Spleen (tissue), 13 donors: ENCODE measurements at places on chromosomes 4 and X. TPM values are rescaled to one million over a fixed set of nuclear protein-coding genes. Genes with fewer than 3 reads are reported as not detected.
A peak's percentile ranks its signal among the peaks of the same experiment; 100 is the strongest.

DNA sequence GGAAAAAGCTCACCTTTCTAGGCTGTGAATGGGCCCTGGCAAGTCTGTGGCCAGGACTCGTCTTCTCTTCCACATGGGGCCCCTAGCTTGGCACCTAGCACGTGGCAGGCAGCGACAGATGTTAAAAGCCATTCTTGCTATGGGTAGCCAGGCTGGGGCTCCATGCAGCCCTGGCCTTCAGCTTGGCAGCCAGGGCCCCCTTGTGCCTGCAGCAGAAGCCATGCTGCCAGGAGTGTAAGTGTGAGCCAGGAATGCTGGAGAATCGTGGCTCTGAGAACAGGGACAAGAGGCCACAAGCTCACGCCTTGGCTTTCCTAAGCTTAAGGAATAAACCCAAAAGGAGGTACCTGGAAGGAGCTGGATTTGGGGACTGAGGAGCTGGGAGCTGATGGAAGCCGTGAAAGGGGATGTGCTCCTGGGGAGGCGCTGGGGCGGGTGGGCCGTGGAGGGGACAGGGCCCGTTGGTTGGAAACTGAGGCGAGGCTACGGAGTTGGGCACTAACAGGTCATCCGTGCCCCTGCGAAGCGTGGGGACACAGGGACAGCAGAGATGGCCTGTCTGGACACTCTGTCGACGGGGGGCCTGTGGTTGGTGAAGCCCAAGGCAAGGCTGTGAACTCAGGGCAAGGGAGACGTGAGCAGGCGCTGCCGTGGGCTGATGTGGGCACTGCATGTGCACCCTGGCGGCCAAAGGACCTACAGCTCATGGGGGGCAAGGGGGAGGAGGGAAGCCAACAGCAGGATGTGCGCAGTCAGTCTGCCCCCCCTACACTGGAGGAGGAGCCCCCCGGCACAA lies 895 bp upstream of the OPN1LW start:
- DNase-seq: peak; percentile 63

- DNase-seq: no peak
Measured at GRCh38 chr4:144955104-144955503, 142.9 kb downstream of the ANAPC10 start.

DNA sequence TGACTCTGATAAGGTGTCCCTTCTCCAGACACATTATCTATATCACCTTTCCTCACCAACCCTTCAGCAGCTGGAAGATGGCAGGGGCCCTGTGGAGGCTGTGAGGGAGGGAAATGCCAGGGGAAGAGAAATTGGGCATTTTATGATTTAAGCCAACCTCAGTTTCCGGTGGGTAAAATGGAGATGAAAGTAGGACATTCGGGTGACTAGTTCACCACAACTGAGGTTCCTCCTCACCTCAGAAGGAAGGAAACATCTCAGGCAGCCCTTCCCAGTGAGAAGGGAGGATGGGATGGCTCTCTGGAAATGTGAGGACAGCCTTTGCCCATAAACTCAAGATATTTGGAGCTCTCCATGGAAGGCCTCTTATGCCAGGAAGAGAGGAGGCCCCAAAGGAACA lies 251.5 kb downstream of the MID1IP1 start:
- no peak for DNase-seq

GRCh38 chr4:104425948-104426347 lies 68.7 kb downstream of the CXXC4 start:
- DNase-seq: no peak

GRCh38 chrX:35711281-35711680 lies 86.9 kb upstream of the MAGEB16 start:
- DNase-seq: no peak

- no peak for DNase-seq
Measured at GRCh38 chr4:88110826-88111225, 47.6 kb downstream of the ABCG2 start.

DNA sequence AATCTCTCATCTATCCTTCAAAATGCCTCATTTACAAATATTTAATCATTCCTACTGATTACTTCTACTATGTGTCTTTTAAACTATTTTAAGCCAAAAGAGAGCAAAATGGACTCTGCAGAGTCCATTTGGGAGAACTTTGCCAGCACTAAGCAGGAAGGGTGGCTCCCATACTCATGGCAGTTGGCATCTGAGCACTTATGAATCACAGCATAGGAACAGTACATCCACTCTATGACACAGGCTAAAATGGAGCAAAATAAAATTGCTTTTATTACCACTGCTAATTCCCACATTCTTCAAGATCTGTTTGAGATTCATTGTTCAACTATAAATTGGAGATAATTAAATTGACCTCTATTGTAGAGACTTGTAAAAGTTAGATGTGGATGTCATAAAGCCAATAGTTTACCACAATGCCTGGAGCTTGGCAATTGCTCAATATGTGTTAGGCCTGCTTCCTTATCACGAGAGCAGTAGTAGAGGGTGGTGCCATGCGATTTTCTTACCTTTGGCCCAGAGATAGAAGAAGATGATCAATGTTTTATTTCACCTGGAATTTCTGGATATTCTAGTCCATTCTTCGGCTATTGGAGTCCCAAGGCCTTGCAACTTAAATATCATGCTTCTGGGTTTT lies 19.1 kb downstream of the HPGD start:
- DNase-seq: no peak

DNA sequence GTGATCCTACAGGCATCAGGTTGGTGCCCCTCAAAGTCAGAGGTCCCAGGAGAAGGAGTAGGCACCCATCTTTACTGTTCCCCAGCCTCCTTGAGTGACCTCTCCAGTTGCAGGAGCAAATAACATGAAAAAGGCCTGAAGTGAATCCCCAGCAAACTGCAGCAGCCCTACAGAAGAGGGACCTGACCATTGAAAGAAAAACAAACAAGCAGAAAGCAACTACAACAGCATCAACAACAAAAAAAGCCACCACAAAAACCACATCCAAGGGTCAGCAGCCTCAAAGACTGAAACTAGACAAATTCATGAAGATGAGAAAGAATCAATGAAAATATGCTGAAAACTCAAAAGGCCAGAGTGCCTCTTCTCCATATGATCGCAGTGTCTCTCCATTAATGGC lies 128.7 kb downstream of the ANKRD50 start:
- no peak for DNase-seq

DNA sequence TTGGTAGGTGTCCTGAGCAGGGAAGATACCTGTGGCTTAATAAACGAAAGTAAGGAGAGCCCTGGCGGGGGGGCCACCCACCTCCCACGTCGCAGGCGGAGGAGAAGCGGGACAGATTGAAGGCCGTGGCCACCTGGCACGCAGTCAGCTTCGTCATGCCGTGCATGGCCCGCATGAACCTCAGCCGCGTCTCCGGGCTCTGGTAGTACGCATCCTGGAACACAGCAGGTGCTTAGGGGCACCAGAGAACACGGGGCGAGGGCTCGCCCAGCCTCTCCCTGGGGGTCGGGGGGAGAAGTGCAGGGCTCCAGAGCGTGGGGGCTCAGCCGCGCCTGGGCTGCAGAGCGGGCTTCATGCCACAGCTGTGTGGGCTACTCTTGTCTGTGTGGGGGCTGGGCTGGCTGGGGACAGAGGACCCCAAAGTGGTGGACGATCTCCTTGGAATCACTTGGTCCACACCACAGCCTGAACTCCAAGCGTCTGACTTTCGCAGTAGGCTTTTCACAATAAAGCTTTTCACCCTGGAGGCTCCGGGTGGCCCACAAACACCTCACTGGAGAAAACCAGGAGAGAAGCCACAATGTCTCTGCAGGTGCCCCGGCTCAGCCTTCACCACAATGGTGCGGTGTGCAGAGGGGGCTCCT lies 27.1 kb upstream of the SLC25A6 start:
- DNase-seq: peak; percentile 76

- peak; percentile 57 for DNase-seq
Measured at GRCh38 chr4:7365462-7366179, 69.1 kb downstream of the PSAPL1 start.

DNA sequence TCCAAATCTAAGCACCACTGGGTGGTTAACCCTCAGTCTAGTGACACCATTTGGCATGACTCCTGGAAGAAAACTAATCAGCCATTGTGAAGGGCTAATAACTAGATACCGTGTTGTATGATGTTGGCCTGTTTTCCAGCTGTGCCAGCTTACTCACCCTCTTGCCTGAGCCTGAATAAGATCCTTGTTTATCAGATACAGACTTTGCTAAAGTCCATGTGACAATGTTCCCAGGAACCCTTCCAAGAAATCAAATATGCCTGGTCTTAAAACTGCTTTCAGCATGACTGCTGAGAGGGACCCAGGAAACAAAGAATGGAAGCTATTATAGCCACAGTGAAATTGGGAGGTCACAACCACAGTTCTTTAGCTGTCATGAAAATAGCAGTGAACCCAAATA lies 640.8 kb upstream of the INTU start:
- no peak for DNase-seq

- no peak for DNase-seq
Measured at GRCh38 chrX:25427873-25428555, 412.2 kb upstream of the ARX start.

DNA sequence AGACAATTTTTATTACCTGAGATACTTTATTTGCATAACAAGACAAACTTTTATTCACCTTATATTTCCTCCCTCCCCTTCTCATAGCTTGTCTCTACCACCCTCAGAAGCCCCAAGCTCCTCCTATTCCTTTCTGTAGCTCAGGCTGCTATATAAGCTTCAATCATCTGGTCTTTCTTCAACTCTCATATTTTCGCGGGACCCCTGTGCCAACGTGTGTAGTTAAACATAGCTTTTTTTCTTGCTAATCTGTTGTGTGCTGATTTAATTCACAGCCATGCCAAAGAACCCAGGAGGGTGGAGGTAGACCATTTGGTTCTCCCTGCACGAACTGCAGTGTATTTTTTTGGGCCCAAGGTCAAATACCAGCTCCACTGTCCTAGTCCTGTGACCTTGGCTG lies 21.1 kb upstream of the CD38 start:
- no peak for DNase-seq

DNA sequence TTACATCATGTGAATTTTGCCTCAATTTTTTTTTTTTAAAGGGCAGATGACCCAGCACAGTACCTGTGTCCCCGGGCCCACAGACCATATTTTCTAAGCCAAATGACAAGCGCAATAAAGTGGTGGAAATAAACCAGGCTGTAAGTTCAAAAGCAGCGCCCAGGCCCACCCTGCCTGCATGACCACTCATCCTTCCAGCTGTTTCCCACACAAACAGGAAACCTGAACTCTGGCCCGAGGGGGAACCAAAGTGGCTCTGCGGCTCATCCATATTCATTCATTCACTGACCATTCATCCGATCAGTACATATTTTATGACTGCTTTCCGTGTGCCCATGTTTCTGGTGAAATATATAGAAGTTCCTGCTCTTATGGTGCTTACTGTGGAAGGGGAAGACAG lies 33.7 kb upstream of the CRMP1 start:
- DNase-seq: no peak

- DNase-seq: no peak
Measured at GRCh38 chrX:121036951-121037350, 10.5 kb upstream of the GLUD2 start.

DNA sequence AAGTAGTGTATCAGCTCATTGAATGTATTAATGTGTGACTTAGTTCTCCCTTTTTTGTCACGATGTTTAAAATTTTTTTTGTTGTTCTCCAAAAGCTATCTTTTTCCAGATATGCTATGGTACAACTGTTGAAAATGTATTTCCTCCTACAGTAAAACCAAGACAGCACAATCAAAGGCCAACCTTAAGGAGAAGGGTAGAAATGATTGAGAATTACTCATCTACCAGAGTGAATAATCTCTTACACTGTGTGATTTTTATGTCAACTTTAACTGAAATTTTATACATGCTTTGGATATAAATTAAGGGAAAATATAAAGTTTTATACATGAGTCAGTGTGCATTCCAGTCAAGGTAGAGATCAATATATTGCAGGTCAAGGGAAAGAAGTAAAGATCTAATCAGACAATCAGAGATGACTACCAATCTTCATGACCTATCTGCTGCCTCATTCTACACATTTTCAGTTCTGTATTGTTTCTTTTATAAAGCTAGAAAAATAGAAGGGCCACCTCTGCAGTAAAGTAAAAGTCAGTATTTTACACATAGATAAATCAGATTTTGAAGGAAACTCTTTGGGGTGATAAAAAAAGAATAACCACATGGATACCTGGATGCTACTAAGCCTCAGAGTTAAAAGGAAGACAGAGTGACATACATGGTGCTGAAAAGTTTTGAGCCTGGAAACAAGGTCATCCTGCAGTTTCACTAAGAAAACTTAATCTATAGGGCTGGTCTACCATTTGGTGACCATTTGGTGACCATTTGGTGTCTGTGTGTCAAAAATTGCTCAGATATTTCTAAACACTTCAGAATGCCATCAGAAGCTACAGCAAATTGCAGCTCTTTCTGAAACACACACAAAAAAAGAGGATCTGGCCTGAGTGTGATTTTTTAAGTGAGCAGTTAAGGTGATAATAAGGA lies 1.6 kb downstream of the FAM13A start:
- DNase-seq: no peak

GRCh38 chr4:188107931-188108843 lies 1.2 kb downstream of the TRIML2 start:
- DNase-seq: no peak

DNA sequence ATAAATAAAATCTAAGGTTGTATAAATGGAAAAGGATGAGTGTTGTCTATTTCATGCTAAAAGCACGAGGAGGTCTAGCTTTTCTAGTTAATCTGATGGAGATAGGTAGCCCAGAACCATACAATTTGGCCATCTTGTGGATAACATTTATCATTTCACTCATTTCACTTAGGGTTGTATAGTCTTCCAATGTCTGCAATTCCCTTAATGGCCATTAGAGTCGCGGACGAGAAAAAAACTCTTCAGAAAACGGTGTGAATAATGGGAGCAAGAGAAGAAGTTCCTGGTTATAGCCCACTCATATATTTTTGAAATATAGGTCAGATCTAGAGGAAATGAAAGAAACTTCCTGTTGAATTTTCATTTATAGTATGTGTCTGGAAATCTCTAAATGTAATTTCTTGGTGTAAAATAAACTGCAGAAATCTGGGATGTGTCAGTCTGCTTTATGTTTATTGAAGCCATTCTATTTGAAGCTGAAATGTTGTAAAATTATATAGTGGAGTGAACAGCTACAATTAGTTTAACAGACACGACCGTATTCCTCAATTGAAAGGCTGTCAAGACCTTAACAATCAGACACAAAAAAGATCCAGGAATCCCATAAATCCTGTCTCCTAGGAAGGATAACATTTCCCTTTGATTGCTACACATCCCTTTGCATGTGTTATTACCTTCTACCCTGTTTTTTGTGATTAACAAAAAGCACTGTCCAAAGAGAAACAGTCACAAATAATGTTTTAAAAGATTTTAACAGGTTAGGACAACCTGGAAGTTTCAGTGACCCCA lies 47.7 kb upstream of the MGST2 start:
- no peak for DNase-seq

Gene SATL1
- total RNA-seq: not detected

Gene CXCL3
- total RNA-seq: 4.0 TPM

Gene RIPPLY1
- total RNA-seq: not detected

Gene NAA11
- total RNA-seq: not detected

Gene GPR143
- not detected for total RNA-seq

Gene USP27X
- total RNA-seq: 1.5 TPM

Gene FOXP3
- 1.8 TPM for total RNA-seq

Gene SHROOM4
- total RNA-seq: 2.3 TPM

Gene DUSP21
- not detected for total RNA-seq

Gene GRPR
- total RNA-seq: 0.33 TPM

Gene RTL5
- total RNA-seq: 5.9 TPM
